Esophagus muscularis mucosa (tissue), 4 donors: ENCODE measurements at places on chromosomes 1 and 21.

- no peak overlapping the region for H3K4me3 ChIP-seq
- H3K27ac ChIP-seq = no peak overlapping the region
- no peaks in the 10 kb centered on the region for H3K36me3 ChIP-seq
- no peak for DNase-seq
- no peaks in the 10 kb centered on the region for H3K27me3 ChIP-seq
Observed at GRCh38 chr1:119279456-119280381, 88.9 kb upstream of the HAO2 start.

- no peak overlapping the region for H3K27ac ChIP-seq
- peaks cover 5% of the 10 kb centered on the region for H3K4me1 ChIP-seq
- no peaks in the 10 kb centered on the region for H3K36me3 ChIP-seq
- H3K4me3 ChIP-seq = no peak overlapping the region
- no peaks in the 10 kb centered on the region for H3K27me3 ChIP-seq
Observed at GRCh38 chr1:184988506-184988905, 14.2 kb upstream of the NIBAN1 start.

- H3K4me1 ChIP-seq = peaks cover 9% of the 10 kb centered on the region
- H3K27me3 ChIP-seq = no peaks in the 10 kb centered on the region
- no peaks in the 10 kb centered on the region for H3K36me3 ChIP-seq
- DNase-seq = no peak
- peak overlapping the region; percentile 47 for H3K4me3 ChIP-seq
- peak overlapping the region; percentile 7 for H3K27ac ChIP-seq
Observed at GRCh38 chr21:25790122-25790877, 55.5 kb downstream of the GABPA start.

GRCh38 chr1:190507357-190507756 is 29.7 kb upstream of the BRINP3 start:
- H3K4me3 ChIP-seq = no peak overlapping the region
- no peak for DNase-seq
- no peaks in the 10 kb centered on the region for H3K36me3 ChIP-seq
- no peak overlapping the region for H3K27ac ChIP-seq

GRCh38 chr1:186984959-186985358 is 156.2 kb downstream of the PLA2G4A start:
- H3K27me3 ChIP-seq = no peaks in the 10 kb centered on the region
- no peak overlapping the region for H3K4me3 ChIP-seq
- H3K4me1 ChIP-seq = no peaks in the 10 kb centered on the region
- H3K36me3 ChIP-seq = no peaks in the 10 kb centered on the region
- no peak for DNase-seq

DNA sequence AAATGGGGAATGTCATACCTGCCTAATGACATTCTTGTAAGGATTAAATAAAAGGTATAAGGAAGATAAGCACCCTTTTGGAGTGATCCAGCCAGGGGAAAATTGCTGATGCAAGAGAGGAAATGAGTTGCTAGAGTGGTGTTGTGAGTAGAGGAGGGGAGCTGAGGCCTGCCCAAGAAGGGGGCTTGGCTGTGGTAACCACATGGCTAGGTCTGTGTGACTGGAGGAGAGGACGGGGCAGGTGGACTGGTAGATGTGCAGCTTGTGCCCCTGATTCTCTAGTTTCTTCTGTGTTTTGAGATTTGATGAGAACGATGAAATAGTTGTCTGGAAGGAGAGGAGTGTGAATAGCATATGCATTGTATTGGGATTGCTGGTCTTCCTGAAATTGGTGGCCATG is 6.6 kb downstream of the TXLNA start:
- H3K36me3 ChIP-seq = peaks cover 96% of the 10 kb centered on the region
- H3K4me3 ChIP-seq = no peak overlapping the region
- no peaks in the 10 kb centered on the region for H3K27me3 ChIP-seq
- DNase-seq = no peak
- H3K27ac ChIP-seq = no peak overlapping the region
- H3K4me1 ChIP-seq = peaks cover 50% of the 10 kb centered on the region

GRCh38 chr1:6003568-6004411 is 11.6 kb upstream of the NPHP4 start:
- H3K4me3 ChIP-seq = no peak overlapping the region
- no peaks in the 10 kb centered on the region for H3K36me3 ChIP-seq
- DNase-seq = no peak
- H3K27me3 ChIP-seq = no peaks in the 10 kb centered on the region
- no peak overlapping the region for H3K27ac ChIP-seq

GRCh38 chr21:36035381-36035791 is 24.9 kb downstream of the SETD4 start:
- no peaks in the 10 kb centered on the region for H3K4me1 ChIP-seq
- DNase-seq = no peak
- peaks cover 57% of the 10 kb centered on the region for H3K36me3 ChIP-seq
- H3K27me3 ChIP-seq = no peaks in the 10 kb centered on the region
- no peak overlapping the region for H3K27ac ChIP-seq

GRCh38 chr1:157310401-157310800 is 172.2 kb upstream of the ETV3 start:
- H3K27ac ChIP-seq = no peak overlapping the region
- peak; percentile 90 for DNase-seq
- no peak overlapping the region for H3K4me3 ChIP-seq
- no peaks in the 10 kb centered on the region for H3K4me1 ChIP-seq
- H3K36me3 ChIP-seq = no peaks in the 10 kb centered on the region

DNA sequence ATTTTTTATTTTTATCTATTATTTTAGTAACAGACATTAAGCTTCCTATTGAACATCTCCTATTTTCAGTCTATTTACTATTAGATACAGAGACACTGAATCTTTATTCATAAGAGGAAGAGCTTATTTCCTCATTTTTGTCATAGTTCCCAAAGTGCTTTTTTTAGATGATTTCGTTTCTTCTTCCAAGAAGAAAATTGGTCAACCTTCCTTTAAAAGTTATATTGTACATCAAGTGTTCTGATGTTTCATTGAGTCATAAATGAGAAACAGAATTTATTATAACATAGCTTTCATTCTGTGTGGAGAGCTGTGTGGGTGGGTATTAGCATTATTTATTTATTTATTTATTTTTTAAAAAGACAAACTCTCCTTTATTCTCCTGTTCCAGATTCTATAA is 50.6 kb upstream of the BACH1 start:
- DNase-seq = no peak
- H3K27me3 ChIP-seq = no peaks in the 10 kb centered on the region
- H3K27ac ChIP-seq = no peak overlapping the region

- no peaks in the 10 kb centered on the region for H3K4me1 ChIP-seq
- H3K36me3 ChIP-seq = no peaks in the 10 kb centered on the region
- H3K4me3 ChIP-seq = no peak overlapping the region
Observed at GRCh38 chr1:21550097-21550496, 40.9 kb downstream of the ALPL start.

- H3K36me3 ChIP-seq = no peaks in the 10 kb centered on the region
- no peak overlapping the region for H3K27ac ChIP-seq
- H3K27me3 ChIP-seq = peaks cover 73% of the 10 kb centered on the region
- no peak for DNase-seq
- H3K4me1 ChIP-seq = peaks cover 18% of the 10 kb centered on the region
- peak overlapping the region; percentile 47 for H3K4me3 ChIP-seq
Observed at GRCh38 chr1:31238986-31239613, 587 bp downstream of the NKAIN1 start.

GRCh38 chr1:66580081-66580480 is 46.1 kb downstream of the SGIP1 start:
- no peaks in the 10 kb centered on the region for H3K27me3 ChIP-seq
- no peak for DNase-seq
- H3K27ac ChIP-seq = no peak overlapping the region
- H3K4me1 ChIP-seq = peaks cover 18% of the 10 kb centered on the region
- no peak overlapping the region for H3K4me3 ChIP-seq
- H3K36me3 ChIP-seq = no peaks in the 10 kb centered on the region

DNA sequence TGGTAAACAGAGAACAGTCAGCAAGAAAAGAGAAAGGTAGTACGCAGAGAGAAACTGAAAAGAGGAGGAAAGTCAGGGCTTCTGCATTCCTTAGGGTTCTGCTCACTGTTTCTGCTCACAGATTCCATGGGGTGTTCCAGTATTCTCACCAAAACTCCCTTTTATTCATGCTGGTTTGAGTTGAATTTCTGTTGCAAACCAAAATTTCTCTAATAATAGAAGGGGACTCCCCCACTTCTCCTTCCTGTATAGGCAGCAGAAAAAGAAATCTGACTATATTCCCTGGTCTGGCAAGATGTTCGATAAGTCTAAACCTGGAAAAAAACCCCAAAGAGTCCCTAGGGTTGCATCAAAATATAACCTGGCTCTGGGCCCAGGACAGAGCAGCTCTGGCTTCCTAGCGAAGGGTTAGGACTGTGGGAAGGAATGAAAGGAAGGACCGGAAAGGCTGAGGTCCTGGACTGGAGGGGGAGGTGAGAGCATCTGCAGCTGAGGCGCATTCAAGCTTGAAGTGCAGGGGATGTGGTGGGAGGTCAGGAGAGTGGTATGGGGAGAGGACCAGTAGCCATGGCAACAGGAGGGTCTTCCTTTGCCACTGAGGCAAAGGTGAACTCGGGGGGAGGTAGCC is 18.8 kb upstream of the RGS16 start:
- no peak overlapping the region for H3K4me3 ChIP-seq
- no peaks in the 10 kb centered on the region for H3K36me3 ChIP-seq
- no peak for DNase-seq
- no peaks in the 10 kb centered on the region for H3K27me3 ChIP-seq
- peak overlapping the region; percentile 18 for H3K27ac ChIP-seq

GRCh38 chr21:23968722-23969647 is 1638.3 kb downstream of the MRPL39 start:
- no peak for DNase-seq
- H3K36me3 ChIP-seq = no peaks in the 10 kb centered on the region
- no peak overlapping the region for H3K4me3 ChIP-seq
- H3K27me3 ChIP-seq = no peaks in the 10 kb centered on the region
- H3K4me1 ChIP-seq = no peaks in the 10 kb centered on the region

DNA sequence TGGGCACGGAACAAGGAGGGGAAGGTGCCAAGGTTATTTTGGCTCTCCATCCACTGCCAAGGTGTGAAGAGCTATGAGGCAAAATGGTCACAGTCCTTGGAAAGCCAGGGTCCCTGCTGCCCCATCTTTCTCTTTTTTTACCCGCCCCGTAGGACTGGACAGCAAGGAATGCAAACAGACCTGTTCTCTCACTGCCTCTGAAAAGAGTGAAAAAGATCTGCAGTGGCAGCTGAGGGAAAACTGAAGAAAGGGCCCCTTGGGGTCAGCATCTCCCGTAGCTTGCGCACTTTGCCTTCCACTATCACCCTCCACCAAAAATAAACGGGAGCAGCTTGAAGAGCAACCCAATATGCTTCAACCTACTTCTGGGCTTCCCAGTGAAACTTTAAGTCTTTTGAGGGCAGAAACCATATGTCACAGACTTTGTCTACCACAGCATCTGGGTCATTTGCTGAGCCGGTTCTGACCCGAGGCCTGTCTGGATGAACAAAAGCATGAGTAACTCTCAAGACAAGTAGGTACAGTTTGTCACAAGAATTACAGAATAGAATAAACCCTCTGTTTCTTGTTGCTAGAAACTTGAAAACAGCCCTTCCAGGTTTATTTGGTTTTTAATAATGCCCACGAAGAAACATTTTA is 9.4 kb upstream of the KIF14 start:
- no peak overlapping the region for H3K27ac ChIP-seq
- DNase-seq = no peak
- no peaks in the 10 kb centered on the region for H3K27me3 ChIP-seq
- no peaks in the 10 kb centered on the region for H3K36me3 ChIP-seq
